ENCODE measurements at places on chromosomes 7 and 10.

DNA sequence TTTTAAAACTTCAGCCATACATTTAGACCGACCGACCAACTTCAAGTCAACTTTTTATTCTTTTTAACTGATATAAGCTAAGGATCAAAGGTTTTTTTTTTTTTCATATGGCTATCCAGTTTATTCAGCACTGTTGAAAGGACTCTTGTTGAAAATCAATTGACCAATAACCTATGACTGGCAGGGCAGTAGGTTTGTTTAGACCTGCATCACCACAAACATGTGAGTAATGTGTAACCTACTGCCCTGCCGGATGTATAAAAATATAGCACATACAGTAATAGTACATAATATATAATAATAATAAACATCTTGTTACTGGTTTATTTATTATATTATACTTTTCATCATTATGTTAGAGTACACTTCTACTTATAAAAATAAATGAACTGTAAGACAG lies 434.6 kb upstream of the SEMA3A start:
- DNase-seq: no peak

- DNase-seq: no peak
Observed at GRCh38 chr10:38184477-38184876, 90.3 kb downstream of the ZNF37A start.

- no peak for DNase-seq
Observed at GRCh38 chr10:116708391-116708821, 34.0 kb downstream of the HSPA12A start.

GRCh38 chr10:75544993-75545706 lies 113.7 kb downstream of the LRMDA start:
- no peak for DNase-seq

GRCh38 chr10:96440361-96441292 lies 73.1 kb downstream of the TLL2 start:
- no peak for DNase-seq

DNA sequence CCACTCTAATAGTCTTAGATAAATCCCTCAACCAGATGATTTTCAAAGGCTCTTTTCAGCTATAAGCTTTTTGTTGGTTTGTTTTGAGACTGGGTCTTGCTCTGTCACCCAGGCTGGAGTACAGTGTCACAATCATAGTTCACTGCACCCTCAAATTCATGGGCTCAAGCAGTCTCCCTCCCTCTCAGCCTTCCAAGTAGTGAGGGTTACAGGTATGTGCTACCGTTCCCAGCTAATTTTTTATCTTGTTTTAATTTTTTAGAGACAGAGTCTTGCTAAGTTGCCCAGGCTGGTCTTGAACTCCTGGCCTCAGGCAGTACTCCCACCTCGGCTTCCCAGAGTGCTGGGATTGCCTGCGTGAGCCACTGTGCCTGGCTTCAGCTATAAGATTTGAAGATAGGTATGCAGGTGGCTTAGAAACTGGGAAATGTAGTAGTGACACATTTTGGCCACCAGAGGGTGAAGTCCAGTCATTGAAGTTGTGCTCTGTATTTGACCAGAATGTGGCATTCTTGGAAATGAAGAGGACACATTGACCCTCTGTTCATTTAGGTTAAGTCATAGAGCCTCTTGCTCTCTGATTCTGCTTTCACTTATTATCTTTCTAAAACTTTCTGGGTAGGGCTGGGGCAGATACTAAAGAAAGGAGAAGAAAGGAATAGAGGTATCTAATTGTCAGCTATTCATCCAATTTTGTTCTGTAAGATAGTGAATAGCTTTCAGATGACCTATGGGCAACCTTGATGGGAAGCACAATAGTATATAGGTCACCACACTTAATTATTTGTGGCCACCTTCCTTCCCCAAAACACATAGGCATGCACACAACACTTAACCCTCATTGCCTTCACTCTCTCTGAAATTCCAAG lies 36.0 kb downstream of the R3HCC1L start:
- peak; percentile 46 for DNase-seq

DNA sequence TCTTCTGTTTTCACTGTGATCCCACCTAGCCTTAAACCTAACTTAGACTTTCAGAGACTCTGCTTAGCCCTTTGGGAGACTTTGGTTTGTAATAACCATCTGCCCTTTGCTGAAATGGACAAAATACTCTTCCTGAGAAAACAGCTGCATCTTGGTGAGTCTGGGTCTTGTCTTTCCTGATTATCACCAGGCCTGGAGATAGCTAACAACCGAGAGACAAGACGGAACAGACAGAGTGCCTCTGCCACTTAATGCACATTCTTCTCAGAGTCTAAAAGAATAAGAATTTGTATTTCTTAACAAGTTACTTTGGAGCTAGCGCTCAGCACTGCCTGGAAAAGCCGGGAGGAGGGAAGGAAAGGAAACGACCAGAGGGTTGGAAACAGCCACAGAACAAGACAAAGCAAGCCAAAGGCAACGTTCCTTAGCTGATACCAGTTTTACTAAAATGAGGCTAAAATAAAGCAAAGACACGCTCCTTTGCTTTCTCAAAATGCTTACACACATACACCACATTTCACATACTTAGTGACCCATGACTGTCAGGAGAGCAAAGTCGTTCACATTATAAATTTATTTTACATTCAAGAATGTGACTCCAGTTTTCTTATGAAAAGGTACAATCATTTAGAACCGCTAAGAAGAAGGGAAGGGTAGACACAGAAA lies 70.3 kb upstream of the DGKI start:
- no peak for DNase-seq

GRCh38 chr7:55546814-55547213 lies 25.5 kb downstream of the VOPP1 start:
- peak; percentile 89 for DNase-seq

GRCh38 chr7:125406111-125406510 lies 476.5 kb upstream of the POT1 start:
- DNase-seq: no peak

DNA sequence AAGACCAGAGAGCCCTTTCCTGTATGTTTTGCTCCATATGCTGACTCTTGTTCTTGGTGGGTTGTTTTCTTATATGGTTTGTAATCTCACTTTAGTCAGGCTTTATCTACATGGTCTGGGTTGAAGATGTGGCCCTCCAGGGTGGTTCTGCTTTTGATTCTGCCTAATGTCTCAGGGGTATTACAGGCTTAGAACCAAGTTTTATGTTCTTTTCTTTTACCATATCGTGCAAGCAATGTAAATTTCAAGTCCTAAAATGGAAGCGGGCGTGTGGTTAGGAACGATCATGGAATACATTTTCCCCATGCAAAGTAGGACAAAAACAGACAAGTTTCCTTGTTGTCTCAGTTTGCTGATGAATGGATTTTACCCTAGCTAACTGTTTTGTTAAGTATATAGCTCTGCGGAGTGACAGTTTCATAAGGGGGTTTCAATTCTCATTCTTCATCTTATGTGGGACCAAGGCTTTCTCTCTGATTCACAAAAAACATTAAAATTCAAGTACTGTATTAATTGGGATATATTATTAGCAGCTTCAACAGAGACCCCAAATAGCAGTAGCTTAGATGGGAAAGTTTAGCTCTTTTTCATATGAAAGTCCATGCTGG lies 58.7 kb downstream of the MTURN start:
- no peak for DNase-seq

DNA sequence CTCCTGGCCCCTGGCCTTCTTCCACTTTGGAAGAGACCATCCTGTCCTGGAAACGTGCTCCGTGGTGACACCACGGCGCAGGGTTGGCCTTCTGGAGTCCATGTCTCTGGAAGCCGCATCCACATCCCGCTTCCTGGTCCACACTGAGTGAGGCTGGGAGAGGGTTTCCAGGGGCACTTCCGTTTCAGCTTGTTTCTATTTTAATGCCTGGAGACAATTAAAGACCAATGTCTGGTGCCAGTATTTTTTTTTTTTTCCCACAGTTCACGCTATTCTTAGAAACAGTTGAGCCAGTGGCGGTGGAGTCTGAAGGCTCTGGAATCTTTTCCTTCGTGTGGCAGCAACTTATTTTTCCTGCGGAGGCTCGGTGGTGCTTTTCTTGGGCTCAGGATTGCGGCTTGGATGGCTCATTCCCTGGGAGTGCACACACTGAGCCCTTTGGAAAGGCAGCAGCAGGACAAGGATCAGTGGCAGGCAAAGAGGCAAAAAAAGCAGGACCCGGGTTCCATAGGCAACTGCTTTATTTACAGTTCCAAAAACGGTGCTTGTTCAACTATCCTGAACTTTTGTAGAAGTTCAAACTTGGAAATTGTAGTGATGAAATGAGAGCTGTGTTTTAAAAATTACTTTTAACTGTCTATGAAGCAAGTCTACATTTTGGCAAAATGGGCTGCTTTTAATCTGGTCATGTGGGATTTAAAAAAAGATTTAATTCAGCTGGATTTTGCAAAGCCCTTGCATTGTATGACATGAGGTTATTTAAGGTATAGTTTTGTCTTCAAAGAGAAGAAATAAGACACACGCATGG lies 202.8 kb downstream of the BAMBI start:
- DNase-seq: no peak

- DNase-seq: no peak
Observed at GRCh38 chr10:93751832-93752231, 5.9 kb upstream of the LGI1 start.

DNA sequence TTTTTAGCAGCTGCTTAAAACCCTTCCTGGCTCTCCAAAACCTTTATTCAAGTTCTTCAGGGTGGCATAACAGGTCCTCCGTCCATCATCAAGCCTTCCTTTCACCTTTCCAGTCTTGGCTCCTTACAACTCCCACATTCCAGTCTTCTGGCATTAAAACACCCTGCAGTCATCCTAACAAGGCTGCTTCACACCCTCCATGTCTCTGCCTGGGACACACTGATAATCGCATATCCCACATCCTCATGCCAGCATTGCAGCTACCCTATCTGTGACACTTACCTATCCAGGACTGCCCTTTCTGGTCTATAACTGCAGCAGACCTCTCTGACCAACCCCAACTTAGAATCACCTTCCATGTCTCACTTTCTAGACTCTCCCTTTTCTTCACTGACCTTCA lies 2.6 kb upstream of the TLL2 start:
- DNase-seq: no peak

- DNase-seq: no peak
Observed at GRCh38 chr10:27541796-27542729, 38.0 kb downstream of the RAB18 start.

DNA sequence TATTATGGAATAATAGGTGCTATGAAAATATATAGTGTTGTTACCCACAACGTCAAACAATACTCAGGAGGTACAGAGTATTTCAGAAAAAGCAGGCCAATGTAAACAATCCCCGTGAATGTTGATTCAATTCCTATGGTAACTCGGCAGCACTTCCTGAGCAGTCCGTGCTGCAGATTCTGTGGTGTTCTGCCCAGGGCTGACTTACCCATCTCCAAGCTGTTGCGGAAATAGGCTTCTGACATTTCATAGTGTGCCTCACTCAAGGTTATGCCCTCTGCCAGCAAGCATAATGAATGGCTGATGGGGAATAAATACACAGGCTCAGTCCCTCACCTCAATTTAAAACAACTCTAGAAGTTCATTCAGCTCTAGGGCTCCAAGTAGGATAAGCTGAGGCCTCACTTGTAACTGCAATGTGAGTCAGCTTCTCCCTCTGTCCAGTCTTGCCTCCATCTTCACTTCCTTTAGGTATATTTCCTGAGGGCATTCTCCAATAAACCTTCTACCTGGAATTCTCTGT lies 177.6 kb downstream of the GNAI1 start:
- peak; percentile 34 for DNase-seq

- DNase-seq: no peak
Observed at GRCh38 chr7:45924283-45924682, 3.2 kb upstream of the IGFBP3 start.

DNA sequence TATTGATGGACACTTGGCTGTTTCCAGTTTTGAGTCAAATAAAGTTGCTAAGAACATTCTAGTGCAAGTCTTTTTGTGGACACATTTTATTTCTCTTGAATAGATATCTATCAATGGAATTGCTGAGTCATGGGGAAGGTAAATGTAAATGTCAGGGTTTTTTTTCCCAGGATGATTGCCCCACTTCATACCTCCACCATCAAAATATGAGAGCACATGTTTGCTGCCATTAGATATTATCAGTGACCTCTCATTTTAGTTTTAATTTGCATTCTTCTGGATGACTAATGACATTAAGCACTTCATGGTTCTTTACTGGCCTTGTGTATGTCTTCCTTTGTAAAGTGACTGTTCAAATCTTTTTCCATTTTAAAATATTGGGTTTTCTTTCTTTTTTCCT lies 45.7 kb downstream of the PAPSS2 start:
- DNase-seq: no peak

DNA sequence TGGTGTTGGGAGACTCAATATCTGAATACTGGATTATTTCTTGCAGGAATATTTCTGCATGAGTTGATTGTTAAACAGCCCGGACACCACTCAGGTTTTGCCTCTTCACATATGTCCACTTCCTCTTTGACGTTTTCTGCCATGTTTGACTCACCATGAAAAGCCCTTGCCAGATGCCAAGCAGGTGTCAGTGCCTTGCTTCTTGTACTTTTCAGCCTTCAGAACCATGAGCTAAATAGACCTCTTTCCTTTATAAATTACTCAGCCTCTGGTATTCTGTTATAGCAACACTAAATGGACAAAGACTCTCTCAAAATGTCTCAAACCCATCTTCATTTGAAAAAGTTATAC lies 24.7 kb upstream of the MACC1 start:
- no peak for DNase-seq

- DNase-seq: no peak
Observed at GRCh38 chr7:127150543-127150942, 102.2 kb downstream of the GRM8 start.

GRCh38 chr7:2559283-2559950 lies 638 bp downstream of the IQCE start:
- DNase-seq: no peak

- no peak for DNase-seq
Observed at GRCh38 chr10:100291356-100291755, 4.9 kb upstream of the BLOC1S2 start.

- DNase-seq: peak; percentile 6
Observed at GRCh38 chr10:5442065-5442989, 30.0 kb downstream of the NET1 start.

DNA sequence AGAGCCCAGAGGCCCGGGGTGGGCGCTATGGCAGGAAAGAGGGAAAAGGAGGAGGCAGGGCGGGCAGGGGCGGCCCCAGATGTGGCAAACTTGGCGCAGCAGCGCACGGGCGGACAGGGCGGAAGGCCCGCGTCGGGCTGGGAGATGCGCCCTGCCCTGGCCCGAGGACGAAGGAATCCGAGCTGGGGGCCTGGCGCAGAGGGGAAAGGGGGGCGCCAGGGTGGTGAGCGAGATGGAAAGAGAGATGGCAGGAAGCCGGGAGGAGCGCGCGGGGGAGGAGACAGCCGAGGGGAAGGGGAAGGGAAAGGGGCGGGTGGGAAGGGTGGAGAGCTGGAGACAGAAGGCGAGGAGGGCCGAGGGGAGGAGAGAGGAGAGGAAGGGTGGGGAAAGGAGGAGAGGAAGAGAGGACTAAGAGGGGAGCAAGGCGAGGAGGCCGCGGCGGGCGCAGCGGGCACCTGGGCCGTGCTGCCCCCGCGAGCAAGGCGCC lies at the start of gene MARVELD1:
Gene MARVELD1 (plus strand): TSS at position 392 of the 487 bp plus-strand sequence. CDS start 147 bp downstream, outside the sequence.
- no peak for DNase-seq

GRCh38 chr10:69329721-69330178 lies 51.5 kb downstream of the HK1 start:
- DNase-seq: no peak

DNA sequence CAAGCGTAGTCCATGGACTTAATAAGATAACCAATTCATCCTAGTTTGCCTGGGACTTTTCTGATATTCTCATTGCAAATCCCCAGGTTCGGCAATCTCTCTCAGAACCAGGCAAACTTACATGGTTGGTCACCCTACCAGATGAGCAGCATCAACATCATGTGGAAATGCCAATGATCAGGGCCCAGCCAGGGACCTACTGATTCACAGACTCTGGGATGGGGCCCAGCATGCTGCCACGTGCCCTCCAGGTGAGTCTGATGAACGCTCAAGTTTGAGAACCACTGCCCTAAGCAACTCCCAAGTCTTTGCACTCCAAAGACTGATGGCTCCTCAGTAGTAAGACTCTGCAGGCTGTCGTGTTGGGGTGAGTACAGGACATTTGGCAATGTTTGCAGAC lies 2.7 kb downstream of the LAMB4 start:
- no peak for DNase-seq

Measured in SHP77 treated with DMSO at 0.1 percent for 48 hours (cell line).